Hematopoietic multipotent progenitor cell (in vitro differentiated cells): ENCODE measurements at places on chromosomes 4 and X. TPM values are rescaled to one million over a fixed set of nuclear protein-coding genes. Genes with fewer than 3 reads are reported as not detected.

DNA sequence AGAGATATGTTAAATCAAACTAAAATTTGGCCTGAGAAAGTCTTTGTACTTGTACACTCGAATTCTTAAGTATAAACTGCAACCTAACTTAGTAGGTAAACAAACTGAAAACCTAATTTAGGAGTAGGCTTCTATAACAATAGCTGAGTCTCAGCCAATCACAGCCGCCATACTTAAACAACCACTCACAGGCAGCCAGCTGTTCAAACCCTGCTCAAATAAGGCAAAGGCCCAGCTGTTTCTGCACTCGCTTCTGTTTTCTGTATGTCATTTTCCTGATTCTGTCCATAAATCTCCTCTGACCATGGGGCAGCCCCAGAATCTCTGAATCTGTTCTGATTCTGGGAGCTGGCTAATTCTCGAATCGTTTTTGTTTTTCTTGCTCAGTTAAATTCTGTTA, 7.8 kb upstream of the PLS3 start:
- DNase-seq = no peak

Gene HEPH
- total RNA-seq = under 0.01 TPM

DNA sequence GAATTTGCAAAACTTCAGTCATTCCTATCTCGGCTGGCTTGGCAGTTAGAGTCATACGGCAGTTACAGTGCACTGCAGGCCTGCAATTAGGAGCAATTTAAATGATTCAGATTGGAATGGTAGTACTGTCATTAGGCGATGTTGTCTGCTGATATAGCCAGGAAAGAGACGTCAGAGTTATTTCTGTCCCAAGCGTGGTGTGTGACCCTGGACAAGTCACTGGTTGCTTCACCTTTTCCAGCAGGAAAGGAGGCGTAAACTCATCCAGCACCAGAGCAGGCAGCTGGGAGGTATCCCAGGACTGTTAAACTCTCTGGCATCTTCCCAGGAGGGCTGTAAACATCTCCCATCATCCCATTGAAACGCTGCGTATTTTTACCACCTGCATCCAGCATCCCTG, 836 bp upstream of the LNX1 start:
- no peak for DNase-seq

Gene NLGN4X
- under 0.01 TPM for total RNA-seq

Gene L1CAM
- total RNA-seq = under 0.01 TPM

- DNase-seq = no peak
Measured at GRCh38 chr4:114088481-114088880, 109.0 kb upstream of the ARSJ start.

Gene MCTS1
- 7.3 TPM for total RNA-seq

- no peak for DNase-seq
Measured at GRCh38 chr4:6608758-6609414, 31.6 kb upstream of the MRFAP1 start.

DNA sequence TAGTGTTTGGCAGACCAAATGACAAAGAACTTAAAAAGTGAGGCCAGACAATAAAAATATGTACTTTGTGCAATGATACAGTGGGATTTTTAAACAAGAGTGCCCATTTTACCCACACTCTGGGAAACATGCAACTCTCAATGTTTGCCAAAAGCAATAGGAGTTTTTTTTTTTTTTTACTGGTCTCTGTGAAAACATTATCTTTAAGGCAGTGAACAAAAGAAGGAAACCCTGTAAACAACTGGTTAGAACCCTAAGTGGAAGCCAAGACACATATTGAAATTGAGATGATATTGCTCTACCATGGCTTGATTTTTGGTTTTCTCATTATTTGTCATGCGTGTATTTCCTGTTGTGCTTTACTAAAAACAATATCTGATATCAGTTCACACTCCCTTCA, 67.2 kb upstream of the PPP3CA start:
- DNase-seq = no peak

GRCh38 chrX:154037754-154038153, 18.1 kb upstream of the IRAK1 start:
- no peak for DNase-seq

DNA sequence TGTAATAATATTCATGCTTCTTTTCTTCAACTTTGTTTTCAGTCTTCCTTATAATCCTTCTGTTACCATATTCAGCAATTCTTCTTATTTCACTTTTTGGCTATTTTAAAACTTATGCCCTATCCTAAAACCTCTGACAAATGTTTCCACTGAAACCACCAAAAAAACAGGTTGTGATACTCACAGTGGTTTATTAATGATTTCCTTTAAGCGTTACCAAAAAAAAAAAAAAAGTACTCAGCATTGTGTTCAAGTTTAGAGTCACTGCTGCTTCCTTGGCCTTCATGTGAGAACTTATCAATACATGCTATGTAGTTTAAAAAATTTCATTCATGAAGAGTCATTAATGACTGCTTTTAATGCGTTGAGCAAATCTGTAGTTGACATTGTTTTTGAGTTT, 35.4 kb upstream of the UGT2A3 start:
- DNase-seq = no peak

DNA sequence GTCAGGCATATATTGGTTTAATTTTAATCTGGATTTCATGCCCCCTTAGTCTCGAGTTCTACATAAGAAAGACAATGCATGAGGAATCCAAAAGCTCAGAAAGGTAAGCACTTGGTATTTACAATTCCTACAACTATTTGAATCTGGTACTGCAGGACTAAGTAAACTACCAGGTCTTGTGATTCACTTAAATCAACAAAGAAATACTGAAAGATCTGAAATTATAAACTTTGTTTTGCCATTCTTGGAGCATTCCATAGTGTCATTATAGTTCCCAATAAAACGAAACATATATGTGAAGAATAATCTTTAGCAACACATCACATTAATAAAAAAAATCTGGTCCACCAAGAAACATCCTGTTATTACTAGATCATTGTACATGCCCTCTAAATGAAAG, 482.3 kb downstream of the ANKRD50 start:
- DNase-seq = no peak

Gene IL21
- total RNA-seq = not detected

GRCh38 chrX:7514871-7515599, 327.9 kb upstream of the VCX start:
- no peak for DNase-seq

DNA sequence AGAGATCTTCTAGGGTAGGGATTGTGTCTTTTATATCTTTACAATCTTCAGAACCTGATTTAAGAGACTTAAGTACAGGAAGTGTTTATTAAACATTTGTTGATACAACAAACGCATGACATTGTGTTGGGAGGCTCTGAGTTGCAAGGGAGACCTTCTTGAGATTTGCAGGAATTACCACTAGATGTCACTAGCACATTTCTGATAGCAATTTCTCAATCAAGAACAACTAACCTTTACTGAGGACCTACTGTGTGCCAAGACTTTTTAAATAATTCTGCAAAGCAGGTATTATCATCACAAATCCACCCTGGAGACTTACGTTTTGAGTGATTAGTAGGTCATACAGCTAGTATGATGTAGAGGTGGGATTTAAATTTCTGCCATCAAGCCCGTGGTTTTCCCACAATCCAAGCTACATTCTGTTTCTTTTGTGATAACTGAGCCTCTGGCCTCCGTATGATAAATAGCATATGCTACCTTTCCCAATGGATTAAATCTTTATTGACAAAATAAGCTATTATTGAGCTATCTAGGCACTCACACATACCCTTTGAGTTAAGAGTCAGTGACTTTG, 986.0 kb downstream of the CCSER1 start:
- no peak for DNase-seq

GRCh38 chrX:24741330-24741729, 47.6 kb downstream of the POLA1 start:
- no peak for DNase-seq

DNA sequence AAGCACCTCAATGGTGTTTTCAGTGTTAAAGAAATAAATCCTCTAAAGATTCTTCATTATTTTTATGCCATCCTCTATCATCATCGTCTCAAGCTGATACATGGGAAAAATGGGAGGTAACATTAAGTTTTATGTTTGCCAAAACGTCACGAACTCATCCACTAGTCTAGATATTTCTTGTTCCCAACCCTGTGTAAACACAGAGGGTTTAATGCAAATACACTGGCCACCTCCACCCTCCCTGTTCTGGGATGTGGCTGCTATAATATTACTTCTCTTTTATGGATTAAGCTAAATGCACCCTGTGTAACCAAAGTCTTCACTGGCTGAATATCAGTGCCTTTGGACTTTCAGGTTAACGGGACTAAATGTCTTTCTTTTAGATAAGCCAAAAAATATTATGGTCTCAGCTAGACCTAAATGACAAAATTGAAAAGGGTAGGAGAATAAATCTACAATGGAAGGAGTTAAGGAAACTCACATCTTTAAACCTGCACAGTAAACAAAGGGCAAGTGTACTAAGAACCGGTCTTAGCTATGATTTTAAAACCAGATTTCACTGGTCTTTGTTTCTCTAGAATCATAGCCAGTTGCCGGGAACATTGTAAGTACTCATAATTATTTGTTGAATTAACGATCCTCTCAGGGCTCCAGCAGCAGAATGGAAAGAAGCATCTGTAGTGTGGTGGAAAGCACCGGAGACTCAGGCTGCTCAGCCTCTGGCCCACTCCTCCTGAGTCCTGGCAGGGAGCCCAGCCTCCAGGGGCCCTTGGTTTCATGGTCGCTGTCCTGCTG, 103.5 kb upstream of the NOCT start:
- no peak for DNase-seq

GRCh38 chr4:87521757-87522374, 7.3 kb downstream of the SPARCL1 start:
- DNase-seq = no peak
